ENCODE measurements at places on chromosomes 13 and 19.

DNA sequence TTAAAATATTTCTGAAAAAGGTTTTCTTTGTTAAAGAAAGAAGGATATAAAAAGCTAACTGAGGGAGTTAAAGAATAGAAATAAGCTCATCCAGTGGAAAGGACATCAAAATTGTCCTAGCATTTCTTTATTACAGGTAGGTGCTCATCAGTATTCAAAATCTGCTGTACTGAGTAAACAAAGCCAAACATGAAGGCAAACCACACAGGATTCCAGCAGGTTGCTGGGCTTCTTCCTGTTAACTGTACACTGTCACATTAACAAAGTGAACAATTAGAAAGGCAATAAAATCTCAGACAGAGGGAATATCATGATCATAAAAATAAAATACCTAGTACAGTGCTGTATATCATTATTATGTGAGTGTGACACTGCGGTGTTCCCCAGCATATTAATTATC is 1541.0 kb downstream of the SLITRK5 start:
- DNase-seq, result no peak

DNA sequence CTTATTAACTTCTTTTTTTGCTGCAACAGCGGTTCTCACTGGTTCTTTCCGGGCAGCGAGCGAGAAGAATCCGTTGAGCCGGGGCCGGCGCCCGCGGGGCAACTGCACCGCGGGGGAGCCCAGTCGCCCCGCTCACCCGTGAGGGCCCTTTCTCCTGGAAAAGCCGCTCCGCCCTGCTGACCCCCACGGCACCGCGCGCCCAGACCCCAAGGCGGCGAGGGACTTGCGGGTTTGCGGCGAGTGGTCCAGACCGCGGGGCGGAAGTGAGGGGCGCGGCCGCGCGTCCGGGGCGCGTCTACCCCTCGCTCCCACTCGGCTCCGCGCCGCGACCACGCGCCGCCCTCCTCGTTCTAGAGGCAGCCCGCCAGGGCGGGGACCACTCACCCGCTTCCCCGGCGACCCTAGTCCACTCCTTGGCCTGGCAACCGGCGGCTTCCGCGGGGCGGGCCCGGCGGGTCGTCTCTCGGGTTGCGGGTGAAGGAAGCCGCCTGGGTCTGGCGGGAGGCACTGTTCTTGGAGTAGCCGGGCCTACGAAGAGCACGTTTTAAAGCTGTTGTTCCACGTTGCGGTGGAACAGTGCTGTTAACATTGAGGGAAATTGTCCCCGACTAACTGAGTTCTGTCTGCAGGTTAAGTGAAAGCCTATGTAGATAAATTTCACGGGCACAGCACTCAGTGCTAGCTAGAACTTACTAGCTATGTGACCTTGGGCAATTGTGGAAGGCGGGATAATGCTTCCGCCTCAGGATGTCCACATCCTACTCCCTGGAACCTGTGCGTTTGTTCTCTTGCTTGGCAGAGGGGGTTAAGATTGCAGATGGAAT is at the start of gene NEK3:
Gene NEK3, minus strand, starts transcription at position 439 of the 824 bp plus-strand sequence. CDS start 3,406 bp downstream, outside the sequence.
- DNase-seq, result peak; percentile 51

GRCh38 chr13:52851137-52851962 is 2.9 kb upstream of the PCDH8 start:
- no peak for DNase-seq

- no peak for DNase-seq
Observed at GRCh38 chr13:27137759-27138158, 33.9 kb downstream of the USP12 start.

DNA sequence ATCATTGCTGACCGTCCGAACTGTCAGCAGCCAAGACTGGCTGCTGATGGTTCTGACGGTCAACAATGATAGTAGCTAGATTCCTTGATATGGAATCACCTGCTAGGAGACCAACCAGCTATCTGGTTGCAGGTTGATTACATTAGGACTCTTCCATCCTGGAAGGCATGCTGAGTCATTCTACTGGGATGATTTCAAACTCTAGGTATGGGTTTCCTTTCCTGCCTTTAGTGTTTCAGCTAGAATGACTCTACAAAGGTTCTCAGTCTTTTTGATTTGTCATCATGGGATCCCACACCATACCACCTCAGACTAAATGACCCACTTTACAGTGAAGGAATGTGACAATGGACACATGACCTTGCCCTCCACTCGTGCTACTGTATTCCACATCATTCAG is 138.1 kb upstream of the KL start:
- DNase-seq, result no peak

DNA sequence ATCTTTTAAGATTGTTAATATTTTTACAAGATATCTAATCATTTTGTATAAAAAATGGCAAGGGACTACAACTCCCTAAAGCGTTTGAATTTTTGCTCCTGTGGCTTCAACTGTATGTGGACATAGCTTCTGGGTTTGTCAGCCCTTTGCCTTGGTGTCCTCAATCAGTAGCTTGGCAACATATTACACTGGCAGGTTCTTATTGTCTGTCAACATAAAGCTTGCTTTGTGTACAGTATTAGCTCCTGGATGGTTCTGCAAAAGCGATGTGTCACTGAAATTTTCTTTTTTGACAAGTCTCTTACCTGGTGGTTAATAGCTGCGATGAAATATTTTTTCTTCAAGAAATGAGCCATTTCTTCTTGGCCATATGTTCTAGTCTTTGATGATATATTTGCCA is 190.0 kb downstream of the HS6ST3 start:
- no peak for DNase-seq

- no peak for DNase-seq
Observed at GRCh38 chr13:28313579-28313978, 175.2 kb downstream of the PAN3 start.

DNA sequence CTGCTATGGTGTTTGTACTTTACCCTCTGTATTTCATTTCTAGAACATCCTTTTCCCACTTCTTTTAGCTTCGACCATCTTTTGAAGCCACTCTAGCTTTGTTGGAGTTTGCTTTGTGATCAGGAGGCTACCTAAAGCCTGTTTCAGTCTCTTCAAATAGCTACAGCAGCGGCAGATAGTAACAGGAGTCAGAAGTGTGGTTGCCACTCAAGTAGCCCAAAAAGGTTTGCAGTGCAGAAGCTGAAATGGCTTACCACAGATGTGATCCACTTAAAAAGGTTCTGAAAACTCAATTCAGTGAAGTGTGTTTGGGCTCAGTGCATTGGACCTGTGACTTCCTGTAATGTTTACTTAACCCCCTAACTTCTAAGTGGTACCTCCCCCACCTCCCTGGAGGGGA is 26.2 kb downstream of the WASF3 start:
- no peak for DNase-seq

DNA sequence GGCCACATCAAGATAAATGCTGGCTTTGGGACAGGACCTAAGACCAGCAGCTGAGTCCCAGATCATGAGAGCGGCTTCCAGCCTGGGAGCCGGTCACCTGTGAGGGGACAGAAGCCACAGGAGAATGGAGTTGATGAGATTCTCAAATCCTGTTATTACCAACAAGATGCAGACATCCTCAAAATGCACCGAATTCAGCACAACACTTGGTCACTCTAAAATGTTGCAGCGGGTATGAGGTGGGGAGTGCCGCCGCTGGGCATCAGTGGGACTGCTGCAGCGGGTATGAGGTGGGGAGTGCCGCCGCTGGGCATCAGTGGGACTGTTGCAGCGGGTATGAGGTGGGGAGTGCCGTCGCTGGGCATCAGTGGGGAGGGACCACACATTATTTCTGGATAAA is 21.2 kb downstream of the RANBP3 start:
- no peak for DNase-seq

DNA sequence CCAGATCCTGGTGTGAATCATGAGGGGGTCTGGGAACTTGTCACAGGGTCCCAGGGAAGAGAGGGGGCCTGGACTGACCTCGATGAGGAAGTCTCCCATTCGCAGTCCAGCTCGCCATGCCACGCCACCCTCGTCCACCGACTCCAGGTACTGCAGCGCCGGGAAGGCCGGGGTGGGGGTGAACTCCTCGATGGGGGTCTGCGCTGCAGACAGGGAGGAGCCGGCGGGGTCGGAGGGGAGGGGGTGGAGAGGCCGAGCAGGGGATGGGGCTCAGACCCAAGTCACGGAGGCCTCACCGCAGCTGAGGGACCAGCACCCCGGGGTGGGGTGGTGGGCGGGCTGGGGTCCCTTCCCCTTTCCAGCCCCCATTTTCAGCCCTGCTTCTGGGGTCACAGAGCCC is 30.8 kb downstream of the SHANK1 start:
- no peak for DNase-seq

- no peak for DNase-seq
Observed at GRCh38 chr13:38537051-38537450, 149.8 kb upstream of the FREM2 start.

- DNase-seq, result no peak
Observed at GRCh38 chr19:7759156-7759555, 3.9 kb upstream of the CLEC4M start.

- no peak for DNase-seq
Observed at GRCh38 chr19:7670790-7671189, 1.9 kb downstream of the RETN start.

DNA sequence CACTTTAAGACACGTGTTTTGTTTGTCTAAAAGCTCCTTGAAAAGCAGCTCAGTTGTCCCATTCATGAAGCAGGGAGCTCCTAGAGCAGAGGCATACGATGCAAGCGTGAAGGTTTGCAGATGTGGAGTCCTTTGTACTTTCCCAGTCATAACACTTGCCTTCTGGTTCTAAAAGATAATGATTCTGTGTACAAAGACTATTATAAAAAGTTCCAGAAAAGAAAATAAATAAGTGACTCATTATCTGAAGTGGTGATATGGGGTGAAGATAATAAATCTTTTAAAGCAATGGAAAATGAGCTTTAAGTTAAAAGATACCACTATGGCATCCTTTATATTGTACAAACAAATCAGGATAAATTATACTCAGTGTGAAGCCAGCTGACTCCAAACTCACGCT is 569.9 kb downstream of the MYO16 start:
- no peak for DNase-seq

Data from activated CD4-positive, CD25-positive, alpha-beta regulatory T cell treated with anti-CD3 and anti-CD28 coated beads, Interleukin-2, amount 50 U/mL, for 72 hours (primary cell).